Naive thymus-derived CD4-positive, alpha-beta T cell (primary cell): ENCODE measurements at places on chromosomes 2 and 18.

- H3K4me1 ChIP-seq, result no peaks in the 10 kb centered on the region
- H3K27me3 ChIP-seq, result no peaks in the 10 kb centered on the region
- no peak for DNase-seq
- H3K36me3 ChIP-seq, result no peaks in the 10 kb centered on the region
Observed at GRCh38 chr2:221100467-221101089, 471.5 kb downstream of the EPHA4 start.

- H3K36me3 ChIP-seq, result no peaks in the 10 kb centered on the region
- no peak overlapping the region for H3K27ac ChIP-seq
- DNase-seq, result no peak
- H3K4me3 ChIP-seq, result no peak overlapping the region
- no peaks in the 10 kb centered on the region for H3K27me3 ChIP-seq
Observed at GRCh38 chr2:192499476-192499875, 304.7 kb upstream of the TMEFF2 start.

DNA sequence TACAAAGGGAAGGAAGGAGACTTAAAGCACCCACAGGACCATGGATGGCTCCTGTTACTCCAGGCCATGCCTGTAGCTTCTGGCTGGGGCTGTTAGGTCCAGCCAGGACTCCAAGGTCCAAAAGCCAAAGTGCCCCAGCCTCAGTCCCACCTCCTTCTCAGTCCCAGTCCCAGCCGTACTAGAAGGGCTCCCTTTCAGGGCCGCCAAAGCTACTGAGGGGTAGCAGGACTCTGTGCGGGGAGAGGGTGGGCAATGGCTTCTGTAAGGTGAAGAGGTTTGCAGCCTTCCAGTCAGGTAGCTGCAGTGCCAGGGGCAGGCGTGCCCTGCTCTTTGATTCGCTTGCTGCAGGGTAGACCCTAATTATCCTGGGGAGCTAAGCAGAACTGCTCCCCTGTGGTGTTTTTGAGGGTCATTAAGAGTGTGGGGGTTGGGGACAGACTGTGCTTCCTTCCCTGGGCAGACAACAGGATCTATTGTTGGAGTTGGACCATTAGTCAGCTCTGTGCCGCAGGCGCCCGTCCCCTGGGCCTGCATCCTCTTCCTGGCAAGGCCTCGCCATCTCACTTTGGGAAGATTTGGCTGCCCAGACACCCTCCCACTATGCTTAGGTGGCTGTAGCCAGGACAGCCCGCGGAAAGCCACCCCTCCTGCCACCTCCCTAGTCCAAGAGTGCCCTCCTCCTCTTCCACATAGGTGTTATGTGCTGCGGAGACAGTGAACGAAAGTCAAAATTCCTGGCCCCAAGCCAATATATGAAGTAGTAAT is 118.8 kb downstream of the ZBTB7C start:
- H3K4me1 ChIP-seq, result no peaks in the 10 kb centered on the region
- no peak overlapping the region for H3K27ac ChIP-seq
- DNase-seq, result no peak
- no peaks in the 10 kb centered on the region for H3K27me3 ChIP-seq

- H3K27ac ChIP-seq, result no peak overlapping the region
- no peaks in the 10 kb centered on the region for H3K36me3 ChIP-seq
- peak; percentile 66 for DNase-seq
Observed at GRCh38 chr2:174748948-174749347, 15.3 kb downstream of the CHRNA1 start.

DNA sequence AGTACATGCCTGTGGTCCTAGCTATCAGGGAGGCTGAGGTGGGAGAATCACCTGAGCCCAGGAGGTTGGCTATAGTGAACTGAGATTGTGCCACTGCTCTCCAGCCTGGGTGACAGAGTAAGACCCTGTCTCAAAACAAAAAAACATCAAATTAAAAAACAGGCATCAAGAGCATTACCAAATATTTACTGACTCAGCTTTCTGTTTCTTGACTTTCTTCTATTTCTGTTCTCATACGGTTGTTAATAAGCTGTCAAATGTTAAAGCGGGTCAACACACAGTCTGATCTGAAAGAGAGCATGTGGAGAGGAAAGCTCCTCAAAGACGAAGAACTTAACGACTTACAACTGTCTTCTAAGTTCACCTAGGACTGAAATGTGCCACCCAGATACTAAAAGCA is 59.0 kb downstream of the ITGB1BP1 start:
- H3K27me3 ChIP-seq, result no peaks in the 10 kb centered on the region
- H3K4me1 ChIP-seq, result no peaks in the 10 kb centered on the region
- no peaks in the 10 kb centered on the region for H3K36me3 ChIP-seq
- no peak overlapping the region for H3K4me3 ChIP-seq
- no peak for DNase-seq
- H3K27ac ChIP-seq, result no peak overlapping the region

DNA sequence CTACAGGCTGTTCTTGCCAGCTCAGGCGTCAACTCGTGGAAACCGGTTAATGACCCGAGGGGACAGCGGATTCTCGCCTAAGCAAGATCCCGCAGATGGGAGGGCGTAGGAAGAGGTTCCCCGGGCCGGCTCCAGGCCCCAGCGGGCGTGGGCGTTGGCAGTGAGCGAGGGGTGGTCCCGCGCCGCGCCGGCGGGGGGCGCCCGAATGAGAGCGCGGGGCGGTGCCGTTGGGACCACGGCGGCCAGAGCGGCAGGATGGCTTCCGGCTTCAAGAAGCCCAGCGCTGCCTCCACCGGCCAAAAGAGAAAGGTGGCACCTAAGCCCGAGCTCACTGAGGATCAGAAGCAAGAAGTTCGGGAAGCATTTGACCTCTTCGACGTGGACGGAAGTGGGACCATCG is at the start of gene CETN1:
Gene CETN1, plus strand, starts transcription at position 227 of the 400 bp plus-strand sequence. Its CDS starts 29 bp downstream, at position 256.
- H3K27ac ChIP-seq, result no peak within 1 kb of the TSS
- no peak within 1 kb of the TSS for H3K4me3 ChIP-seq
- H3K36me3 ChIP-seq, result no peaks in the 10 kb centered on the region
- H3K4me1 ChIP-seq, result no peaks in the 10 kb centered on the region

DNA sequence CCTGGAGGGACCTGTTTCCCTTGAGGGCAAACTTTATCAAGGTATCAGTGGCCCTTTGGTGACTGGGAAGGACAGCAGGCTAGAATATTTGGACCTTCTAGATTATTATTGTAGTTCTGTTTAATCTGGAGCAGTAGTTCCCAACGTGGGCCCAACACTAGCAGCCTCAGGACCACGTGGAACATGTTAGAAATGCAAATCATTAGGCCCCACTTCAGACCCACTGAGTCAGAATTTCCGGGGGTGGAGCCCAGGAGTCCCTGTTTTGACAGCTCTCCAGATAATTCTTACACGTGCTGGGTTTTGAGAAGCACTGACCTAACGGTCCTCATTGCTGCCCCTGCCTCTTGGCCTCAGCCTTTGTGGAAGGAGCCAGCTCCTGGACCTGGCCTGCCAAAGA is 25.5 kb upstream of the DYNC2LI1 start:
- no peak overlapping the region for H3K4me3 ChIP-seq
- DNase-seq, result no peak
- H3K36me3 ChIP-seq, result no peaks in the 10 kb centered on the region
- H3K4me1 ChIP-seq, result no peaks in the 10 kb centered on the region
- no peak overlapping the region for H3K27ac ChIP-seq

GRCh38 chr2:20011276-20012031 is 1.0 kb downstream of the MATN3 start:
- no peak overlapping the region for H3K27ac ChIP-seq
- no peaks in the 10 kb centered on the region for H3K27me3 ChIP-seq
- no peak for DNase-seq
- H3K4me3 ChIP-seq, result no peak overlapping the region
- H3K4me1 ChIP-seq, result peaks cover 3% of the 10 kb centered on the region
- no peaks in the 10 kb centered on the region for H3K36me3 ChIP-seq

DNA sequence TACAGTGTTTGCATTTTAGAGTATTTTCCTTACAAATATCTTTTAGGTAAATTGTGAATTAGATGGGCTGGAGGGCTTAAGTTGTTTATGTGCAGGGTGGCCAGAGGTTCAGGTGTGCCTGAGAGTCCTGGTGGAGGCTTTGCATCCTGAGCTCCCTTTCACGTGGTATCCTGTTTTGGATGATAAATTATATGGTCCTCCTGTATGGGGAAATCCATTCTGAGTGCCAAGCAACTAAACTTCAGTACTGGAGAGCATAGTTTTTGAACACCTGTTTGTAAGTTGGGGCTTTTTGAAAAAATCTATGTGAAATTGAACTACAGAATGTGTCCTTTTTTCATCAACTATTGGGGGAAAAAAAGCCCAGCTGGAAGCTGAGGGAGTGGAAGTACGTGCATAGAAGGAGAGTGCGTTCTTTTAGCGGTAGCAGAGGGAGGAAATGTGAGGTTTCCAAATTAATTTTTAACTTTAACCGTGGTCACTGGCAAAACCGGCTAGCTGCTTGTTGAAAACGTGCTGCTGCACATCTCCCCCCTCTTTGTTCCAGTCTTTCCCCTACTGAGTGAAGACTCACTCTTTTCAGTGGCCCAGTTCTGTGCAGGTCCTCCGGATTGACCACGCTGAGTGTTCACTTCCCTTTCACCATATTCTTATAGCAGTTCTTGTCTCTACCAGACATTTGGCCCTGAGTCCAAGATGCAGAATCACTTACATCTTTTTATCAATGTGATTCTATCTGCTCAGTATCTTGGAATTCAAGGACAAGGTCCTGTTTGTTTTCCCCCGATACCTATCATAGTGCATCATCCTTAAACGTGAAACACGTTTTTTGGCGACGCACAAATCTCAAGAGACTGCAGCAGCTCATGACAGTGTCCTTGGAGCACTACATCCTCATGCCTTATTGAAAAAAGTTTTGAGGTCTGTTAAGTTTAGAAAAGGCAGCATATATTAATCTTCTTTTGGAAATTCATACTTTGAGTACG is 15.3 kb downstream of the CNOT11 start:
- no peaks in the 10 kb centered on the region for H3K27me3 ChIP-seq
- H3K4me1 ChIP-seq, result no peaks in the 10 kb centered on the region
- no peak for DNase-seq
- H3K4me3 ChIP-seq, result no peak overlapping the region
- H3K27ac ChIP-seq, result no peak overlapping the region

DNA sequence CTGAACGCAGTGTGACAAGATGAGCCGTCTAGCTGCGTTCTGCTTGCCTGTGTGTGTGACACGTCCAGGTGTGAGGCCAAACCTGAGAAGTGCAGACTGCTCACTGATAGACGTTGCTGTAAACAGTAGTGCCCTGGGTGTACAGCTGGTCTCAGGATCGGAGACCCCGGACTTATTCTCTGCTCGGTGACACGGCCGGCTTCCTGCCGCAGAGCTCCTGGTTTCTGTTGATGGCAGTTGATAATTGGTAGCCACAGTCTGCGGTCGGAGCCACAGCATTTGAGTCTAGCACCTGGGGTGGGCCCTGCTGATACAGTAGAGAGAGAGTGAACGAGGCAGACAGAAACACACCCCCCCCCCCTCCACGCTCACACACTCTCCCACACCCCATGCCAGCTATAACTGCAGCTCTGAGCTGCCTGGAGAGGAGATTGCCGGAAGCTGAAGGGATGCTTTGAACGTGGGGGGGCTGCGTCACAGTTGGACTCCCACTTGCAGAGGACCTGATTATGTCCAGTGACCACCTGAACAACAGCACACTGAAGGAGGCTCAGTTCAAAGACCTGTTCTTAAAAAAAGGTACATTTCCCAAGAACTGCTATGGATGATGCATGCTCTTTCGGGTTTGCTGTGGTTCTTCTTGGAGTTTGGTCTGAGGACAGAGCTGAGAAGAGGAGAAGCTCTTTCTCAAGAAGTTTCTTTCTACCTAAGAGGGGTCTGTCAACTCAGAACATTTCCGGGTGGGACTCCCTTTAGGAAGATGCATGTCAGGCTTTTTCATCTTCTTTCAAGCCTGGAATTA is 114.0 kb downstream of the FAM210A start:
- peak; percentile 41 for DNase-seq
- peak overlapping the region; percentile 61 for H3K27ac ChIP-seq
- H3K4me1 ChIP-seq, result peaks cover 49% of the 10 kb centered on the region
- H3K36me3 ChIP-seq, result no peaks in the 10 kb centered on the region

- no peak for DNase-seq
- no peak overlapping the region for H3K27ac ChIP-seq
- no peaks in the 10 kb centered on the region for H3K4me1 ChIP-seq
- H3K27me3 ChIP-seq, result no peaks in the 10 kb centered on the region
- H3K4me3 ChIP-seq, result no peak overlapping the region
Observed at GRCh38 chr18:62106271-62106670, 80.6 kb downstream of the PIGN start.

DNA sequence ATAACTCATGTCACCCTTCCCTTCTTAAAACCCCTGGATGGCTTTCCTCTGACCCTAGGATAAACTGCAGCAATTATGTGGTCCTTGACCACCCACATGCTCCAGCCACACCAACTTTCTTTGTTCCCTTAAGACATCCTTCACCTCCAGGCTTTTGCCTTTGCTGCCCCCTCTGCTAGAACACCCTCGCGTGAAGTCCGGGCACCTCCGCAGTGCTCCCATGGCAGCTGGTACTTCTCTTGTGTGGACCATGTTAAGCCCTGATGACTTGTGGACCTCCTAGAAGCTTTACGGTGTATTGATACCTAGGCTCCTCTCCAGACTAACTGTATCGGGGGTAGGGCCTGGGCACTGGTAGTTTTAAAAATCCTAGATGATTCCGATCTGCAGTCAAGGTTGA is 824 bp upstream of the ABHD1 start:
- H3K36me3 ChIP-seq, result no peaks in the 10 kb centered on the region
- H3K27me3 ChIP-seq, result no peaks in the 10 kb centered on the region
- H3K27ac ChIP-seq, result no peak overlapping the region
- H3K4me3 ChIP-seq, result peak overlapping the region; percentile 59
- peaks cover 10% of the 10 kb centered on the region for H3K4me1 ChIP-seq

- no peak overlapping the region for H3K27ac ChIP-seq
- no peaks in the 10 kb centered on the region for H3K36me3 ChIP-seq
- H3K4me1 ChIP-seq, result no peaks in the 10 kb centered on the region
Observed at GRCh38 chr18:21134895-21135294, 23.3 kb upstream of the ROCK1 start.

- peak overlapping the region; percentile 55 for H3K27ac ChIP-seq
- H3K4me1 ChIP-seq, result no peaks in the 10 kb centered on the region
- no peaks in the 10 kb centered on the region for H3K27me3 ChIP-seq
- peak; percentile 48 for DNase-seq
- no peaks in the 10 kb centered on the region for H3K36me3 ChIP-seq
Observed at GRCh38 chr2:100104718-100105677, 37.4 kb downstream of the AFF3 start.

GRCh38 chr18:3615374-3615985 is 165.5 kb downstream of the TGIF1 start:
- no peak for DNase-seq
- no peak overlapping the region for H3K4me3 ChIP-seq
- no peaks in the 10 kb centered on the region for H3K27me3 ChIP-seq
- no peaks in the 10 kb centered on the region for H3K4me1 ChIP-seq
- no peaks in the 10 kb centered on the region for H3K36me3 ChIP-seq
